NCI-H460 (cell line): ENCODE measurements at places on chromosomes 2 and 18. TPM values are rescaled to one million over a fixed set of nuclear protein-coding genes. Genes with fewer than 3 reads are reported as not detected.
A peak's percentile ranks its signal among the peaks of the same experiment; 100 is the strongest.

GRCh38 chr2:236343400-236344161 is 79.4 kb upstream of the ASB18 start:
- DNase-seq: peak; percentile 69

DNA sequence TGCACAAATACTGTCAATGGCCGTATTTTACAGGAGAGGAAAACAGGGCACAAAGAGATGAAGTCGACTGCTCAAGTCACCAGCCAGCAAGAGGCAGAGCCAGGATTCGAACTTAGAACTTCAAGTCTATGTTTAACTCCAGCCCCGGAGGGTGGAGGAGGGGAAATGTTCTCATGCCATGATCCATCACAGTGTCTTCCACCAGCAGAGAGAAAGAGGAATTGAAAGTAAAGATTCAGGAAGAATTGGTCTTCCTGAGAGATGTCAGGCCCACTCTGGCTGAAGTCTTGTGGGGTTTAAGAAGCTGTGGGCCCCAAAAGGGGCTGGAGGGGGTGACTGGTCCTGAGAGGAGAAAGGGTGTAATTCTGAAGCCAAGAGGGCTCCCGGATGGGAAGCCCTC is 260.0 kb downstream of the TNS1 start:
- DNase-seq: no peak

The TSPYL6 gene
- total RNA-seq: not detected in 2 replicates

GRCh38 chr2:106180602-106181001 is 13.5 kb downstream of the UXS1 start:
- no peak for DNase-seq

The DHX57 gene
- 17.5 and 17.6 TPM in 2 replicates for total RNA-seq
